A673 (cell line): ENCODE measurements at places on chromosomes 5 and 9.

- no peak for DNase-seq
- H3K4me1 ChIP-seq, result no peaks in the 10 kb centered on the region
- H3K27ac ChIP-seq, result no peak overlapping the region
- no peak overlapping the region for H3K4me3 ChIP-seq
These were observed 70.9 kb upstream of the RARS1 start for GRCh38 chr5:168415401-168415800.

GRCh38 chr5:59320420-59320819 lies 573.1 kb downstream of the PDE4D start:
- no peaks in the 10 kb centered on the region for H3K36me3 ChIP-seq
- peaks cover 2% of the 10 kb centered on the region for H3K4me1 ChIP-seq
- DNase-seq, result no peak
- H3K27me3 ChIP-seq, result no peaks in the 10 kb centered on the region

DNA sequence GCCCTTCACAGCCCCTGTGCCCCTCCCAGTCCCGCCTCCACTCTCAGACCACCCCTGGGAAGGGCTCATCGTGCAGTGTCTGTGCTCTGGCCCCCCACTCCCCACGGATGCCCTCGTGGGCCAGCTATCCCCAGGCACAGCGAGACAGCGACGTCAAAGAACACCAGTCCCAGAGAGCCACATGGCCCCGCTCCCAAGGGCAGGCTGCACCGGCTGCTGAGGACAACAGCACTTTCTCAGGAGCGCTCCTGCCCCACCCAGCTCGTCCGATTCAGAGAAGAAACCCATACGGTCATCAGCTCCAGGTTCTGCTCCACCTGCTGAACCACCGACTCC lies 4.8 kb upstream of the SNAPC4 start:
- peaks cover 54% of the 10 kb centered on the region for H3K36me3 ChIP-seq
- H3K27ac ChIP-seq, result peak overlapping the region; percentile 50
- H3K4me1 ChIP-seq, result peaks cover 6% of the 10 kb centered on the region
- H3K27me3 ChIP-seq, result no peaks in the 10 kb centered on the region
- H3K4me3 ChIP-seq, result no peak overlapping the region

- DNase-seq, result no peak
- H3K27ac ChIP-seq, result no peak overlapping the region
- H3K4me1 ChIP-seq, result no peaks in the 10 kb centered on the region
These were observed 11.6 kb downstream of the SKIC3 start for GRCh38 chr5:95543017-95543705.

GRCh38 chr5:156420665-156421064 lies 93.7 kb downstream of the SGCD start:
- no peaks in the 10 kb centered on the region for H3K36me3 ChIP-seq
- no peak overlapping the region for H3K27ac ChIP-seq
- no peak overlapping the region for H3K4me3 ChIP-seq
- no peaks in the 10 kb centered on the region for H3K4me1 ChIP-seq

DNA sequence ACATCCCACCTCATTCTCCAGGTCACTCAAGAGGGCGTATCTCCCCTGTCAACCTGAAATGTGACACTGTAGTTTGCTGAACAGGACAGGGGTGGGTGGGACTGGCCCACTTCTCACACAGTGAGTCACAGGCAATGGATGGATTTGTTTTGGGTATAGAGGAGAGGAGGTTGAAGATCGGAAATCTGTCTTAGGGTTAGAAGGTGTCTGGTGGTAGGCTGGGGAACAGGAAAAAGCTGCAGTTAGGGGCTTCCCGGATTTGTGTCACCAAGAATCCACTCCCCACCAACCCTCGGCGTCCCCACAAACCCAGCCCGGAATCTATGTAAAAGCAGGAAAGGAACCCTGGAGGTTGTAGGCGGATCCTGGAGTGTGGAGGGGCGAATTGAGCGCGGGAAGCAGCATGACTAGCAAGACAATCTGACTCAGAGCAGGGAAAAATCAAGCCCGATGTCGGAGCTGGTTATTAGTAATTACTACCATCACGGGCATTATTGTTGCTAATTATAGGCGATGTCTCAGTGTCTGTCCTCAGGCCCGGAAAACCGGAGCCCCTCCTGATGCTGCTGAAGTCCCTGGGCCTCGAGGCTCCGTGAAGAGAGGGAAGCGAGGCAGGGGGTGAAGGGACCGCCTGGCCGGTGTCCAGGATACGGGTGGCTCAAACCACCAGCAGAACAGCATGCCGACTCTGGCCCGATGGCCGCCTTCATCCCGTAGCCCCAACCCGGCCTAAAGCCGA lies 1.7 kb upstream of the IRX1 start:
- no peaks in the 10 kb centered on the region for H3K4me1 ChIP-seq
- H3K27me3 ChIP-seq, result no peaks in the 10 kb centered on the region
- no peak for DNase-seq
- H3K4me3 ChIP-seq, result no peak overlapping the region
- no peaks in the 10 kb centered on the region for H3K36me3 ChIP-seq

GRCh38 chr5:135934939-135935338 lies 19.8 kb downstream of the LECT2 start:
- no peaks in the 10 kb centered on the region for H3K36me3 ChIP-seq
- H3K4me3 ChIP-seq, result no peak overlapping the region
- H3K27ac ChIP-seq, result no peak overlapping the region
- peaks cover 90% of the 10 kb centered on the region for H3K27me3 ChIP-seq
- H3K4me1 ChIP-seq, result no peaks in the 10 kb centered on the region
- DNase-seq, result no peak

DNA sequence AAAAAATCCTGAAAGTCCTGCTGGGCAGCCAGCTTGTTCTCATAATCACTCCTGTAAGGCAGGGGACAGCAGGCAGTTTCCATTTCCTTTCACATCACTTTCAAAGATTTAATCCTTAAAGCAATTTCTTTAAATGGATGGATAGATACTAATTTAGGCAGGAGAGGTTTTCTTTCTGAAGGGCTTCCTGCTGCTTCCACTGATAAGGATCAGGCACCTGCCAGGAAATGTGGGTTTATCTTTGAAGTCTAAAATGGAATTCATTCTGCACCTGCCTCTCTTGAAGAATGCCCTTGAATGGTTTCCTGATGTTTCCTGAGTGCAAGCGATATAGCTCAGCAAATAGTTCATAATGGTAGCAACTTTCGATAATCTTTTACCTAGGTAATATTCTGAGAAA lies 64.5 kb downstream of the STARD4 start:
- no peaks in the 10 kb centered on the region for H3K27me3 ChIP-seq
- H3K36me3 ChIP-seq, result no peaks in the 10 kb centered on the region
- no peaks in the 10 kb centered on the region for H3K4me1 ChIP-seq
- no peak for DNase-seq
- H3K27ac ChIP-seq, result no peak overlapping the region

GRCh38 chr9:79632705-79633104 lies 60.9 kb downstream of the TLE4 start:
- H3K4me1 ChIP-seq, result peaks cover 56% of the 10 kb centered on the region
- H3K27me3 ChIP-seq, result no peaks in the 10 kb centered on the region
- no peak overlapping the region for H3K27ac ChIP-seq

DNA sequence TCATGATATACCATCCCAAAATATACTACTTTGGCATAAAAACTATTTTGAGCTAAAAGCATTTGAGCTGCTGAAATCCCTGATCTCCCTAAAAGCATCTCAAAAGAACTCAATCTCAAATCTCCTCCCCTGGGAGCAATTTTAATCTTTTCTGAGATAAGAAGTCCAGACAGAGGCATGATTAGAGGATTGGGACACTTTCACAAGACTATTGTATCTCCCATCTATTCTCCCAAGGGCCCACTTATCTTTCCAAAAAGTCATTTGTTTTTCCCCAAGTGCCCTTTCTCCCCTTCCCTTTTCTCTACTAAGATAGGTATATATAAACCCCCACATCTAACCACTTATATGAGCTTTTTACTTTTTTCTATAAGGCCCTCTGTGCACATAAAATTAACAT lies 79.7 kb downstream of the ALDH7A1 start:
- peak; percentile 43 for DNase-seq
- no peaks in the 10 kb centered on the region for H3K4me1 ChIP-seq
- H3K27me3 ChIP-seq, result no peaks in the 10 kb centered on the region
- H3K27ac ChIP-seq, result no peak overlapping the region
- no peaks in the 10 kb centered on the region for H3K36me3 ChIP-seq

- no peaks in the 10 kb centered on the region for H3K36me3 ChIP-seq
- no peak overlapping the region for H3K27ac ChIP-seq
- peaks cover 28% of the 10 kb centered on the region for H3K4me1 ChIP-seq
- no peak overlapping the region for H3K4me3 ChIP-seq
These were observed 995.4 kb upstream of the WWC1 start for GRCh38 chr5:167296066-167296465.

- H3K27me3 ChIP-seq, result no peaks in the 10 kb centered on the region
- no peak overlapping the region for H3K4me3 ChIP-seq
- peaks cover 17% of the 10 kb centered on the region for H3K4me1 ChIP-seq
- peaks cover 17% of the 10 kb centered on the region for H3K36me3 ChIP-seq
- H3K27ac ChIP-seq, result no peak overlapping the region
- no peak for DNase-seq
These were observed 43.2 kb downstream of the PSMB7 start for GRCh38 chr9:124372038-124372437.

DNA sequence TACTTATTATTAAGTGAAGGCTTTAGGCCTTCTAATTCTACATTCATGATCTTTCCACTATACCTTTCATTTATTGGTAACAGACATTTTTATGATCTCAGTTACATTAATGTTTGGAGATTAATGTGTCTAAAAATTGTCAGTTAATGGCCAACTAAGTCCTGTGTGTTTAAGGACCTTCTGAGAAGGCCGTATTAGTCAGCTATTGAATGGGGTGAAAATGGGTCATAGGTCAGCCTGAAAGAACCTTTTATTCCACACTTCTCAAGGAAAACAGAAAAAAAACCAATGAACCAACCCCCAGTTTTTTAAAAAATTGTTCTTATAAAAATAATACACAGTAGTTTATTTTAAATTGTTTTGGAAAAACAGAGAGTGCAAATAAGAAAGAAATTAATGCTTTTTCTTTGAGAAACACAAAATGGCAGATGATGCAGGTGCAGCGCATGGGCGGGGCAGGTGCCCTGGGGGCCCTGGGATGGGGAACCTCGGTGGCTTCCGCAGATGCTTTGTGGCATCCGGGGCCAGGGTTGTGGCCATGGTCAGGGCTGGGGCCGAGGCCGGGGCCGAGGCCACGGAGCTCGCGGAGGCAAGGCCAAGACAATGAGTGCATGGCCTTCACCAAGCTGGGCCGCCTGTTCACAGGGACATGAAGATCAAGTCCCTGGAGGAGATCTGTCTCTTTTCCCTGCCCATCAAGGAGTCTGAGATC lies 141.9 kb downstream of the SPATA31D1 start:
- no peaks in the 10 kb centered on the region for H3K27me3 ChIP-seq
- no peak overlapping the region for H3K4me3 ChIP-seq
- no peaks in the 10 kb centered on the region for H3K36me3 ChIP-seq

DNA sequence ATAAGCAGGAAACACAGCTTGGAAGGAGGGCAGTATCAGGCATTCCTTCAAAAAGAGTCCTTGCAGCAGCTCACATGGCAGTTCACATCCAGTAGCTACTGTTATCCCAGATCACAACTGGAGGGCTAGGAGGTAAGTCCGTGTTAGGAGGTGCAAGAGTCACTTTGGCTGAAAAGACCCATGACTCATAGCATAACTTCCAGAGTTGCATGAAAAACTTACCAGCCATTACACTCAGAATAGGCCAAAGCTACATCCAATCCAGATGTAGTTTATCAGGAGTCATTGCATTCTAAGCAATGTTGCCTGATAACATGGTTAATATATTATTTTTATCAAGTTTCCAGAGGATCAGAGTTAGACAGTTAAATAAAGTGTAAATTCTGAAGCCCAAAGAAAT lies 1126.4 kb upstream of the SEMA6A start:
- H3K4me3 ChIP-seq, result no peak overlapping the region
- H3K4me1 ChIP-seq, result no peaks in the 10 kb centered on the region
- DNase-seq, result no peak

GRCh38 chr5:17114233-17114632 lies 103.2 kb upstream of the BASP1 start:
- DNase-seq, result no peak
- no peaks in the 10 kb centered on the region for H3K27me3 ChIP-seq

GRCh38 chr5:55096861-55097260 lies 5.6 kb upstream of the GZMA start:
- H3K27ac ChIP-seq, result no peak overlapping the region
- H3K4me3 ChIP-seq, result no peak overlapping the region
- no peaks in the 10 kb centered on the region for H3K4me1 ChIP-seq
- H3K36me3 ChIP-seq, result no peaks in the 10 kb centered on the region
- H3K27me3 ChIP-seq, result peaks cover 4% of the 10 kb centered on the region

- DNase-seq, result no peak
- H3K36me3 ChIP-seq, result peaks cover 3% of the 10 kb centered on the region
- no peaks in the 10 kb centered on the region for H3K27me3 ChIP-seq
- H3K4me3 ChIP-seq, result peak overlapping the region; percentile 97
- H3K27ac ChIP-seq, result peak overlapping the region; percentile 86
- H3K4me1 ChIP-seq, result peaks cover 12% of the 10 kb centered on the region
These were observed 719 bp downstream of the MIGA2 start for GRCh38 chr9:129036923-129037766.

GRCh38 chr9:107711542-107711941 lies 222.0 kb upstream of the KLF4 start:
- H3K4me3 ChIP-seq, result no peak overlapping the region
- H3K27me3 ChIP-seq, result peaks cover 2% of the 10 kb centered on the region
- no peaks in the 10 kb centered on the region for H3K4me1 ChIP-seq
- no peaks in the 10 kb centered on the region for H3K36me3 ChIP-seq
- DNase-seq, result peak; percentile 15

DNA sequence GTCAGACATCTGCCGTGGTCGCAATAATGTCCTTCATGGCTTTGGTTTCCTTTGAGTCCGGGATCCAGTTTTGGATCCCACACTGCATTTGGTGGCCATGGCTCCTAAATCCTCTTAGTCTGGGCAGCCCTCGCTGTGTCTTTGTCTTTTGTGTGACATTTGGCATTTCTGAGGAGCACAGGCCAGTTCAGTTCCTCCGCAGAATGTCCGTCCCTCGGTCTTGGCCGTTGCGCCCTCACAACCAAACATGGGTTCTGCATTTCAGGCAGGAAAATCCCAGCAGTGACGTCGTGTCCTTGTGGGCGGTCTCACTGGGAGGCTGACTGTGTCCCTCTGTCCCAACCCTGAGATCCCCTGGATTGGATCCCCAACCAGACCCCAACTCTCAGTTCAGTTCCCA lies 172.9 kb upstream of the PPP1R26 start:
- no peaks in the 10 kb centered on the region for H3K36me3 ChIP-seq
- no peak for DNase-seq

GRCh38 chr9:112086627-112087026 lies 88.5 kb downstream of the SUSD1 start:
- no peaks in the 10 kb centered on the region for H3K36me3 ChIP-seq
- DNase-seq, result peak; percentile 32
- H3K27ac ChIP-seq, result no peak overlapping the region
- no peaks in the 10 kb centered on the region for H3K27me3 ChIP-seq

GRCh38 chr5:1882337-1883119 lies at the start of gene IRX4:
IRX4 (minus strand) TSS chr5:1882925; CDS start chr5:1882647, 278 bp downstream.
- H3K4me3 ChIP-seq, result no peak within 1 kb of the TSS
- peak; percentile 29 for DNase-seq
- peaks cover 97% of the 10 kb centered on the region for H3K27me3 ChIP-seq

- H3K4me3 ChIP-seq, result no peak overlapping the region
- no peak overlapping the region for H3K27ac ChIP-seq
- no peaks in the 10 kb centered on the region for H3K27me3 ChIP-seq
- H3K4me1 ChIP-seq, result no peaks in the 10 kb centered on the region
These were observed 6.1 kb downstream of the ORM2 start for GRCh38 chr9:114335745-114336144.

GRCh38 chr9:134982311-134982710 lies 64.6 kb upstream of the FCN1 start:
- DNase-seq, result no peak
- no peaks in the 10 kb centered on the region for H3K36me3 ChIP-seq
- H3K27me3 ChIP-seq, result no peaks in the 10 kb centered on the region
- H3K4me3 ChIP-seq, result no peak overlapping the region
- H3K4me1 ChIP-seq, result no peaks in the 10 kb centered on the region
